Cortex of kidney (tissue), 1 donor: ENCODE measurements at places on chromosomes 6 and 20.

DNA sequence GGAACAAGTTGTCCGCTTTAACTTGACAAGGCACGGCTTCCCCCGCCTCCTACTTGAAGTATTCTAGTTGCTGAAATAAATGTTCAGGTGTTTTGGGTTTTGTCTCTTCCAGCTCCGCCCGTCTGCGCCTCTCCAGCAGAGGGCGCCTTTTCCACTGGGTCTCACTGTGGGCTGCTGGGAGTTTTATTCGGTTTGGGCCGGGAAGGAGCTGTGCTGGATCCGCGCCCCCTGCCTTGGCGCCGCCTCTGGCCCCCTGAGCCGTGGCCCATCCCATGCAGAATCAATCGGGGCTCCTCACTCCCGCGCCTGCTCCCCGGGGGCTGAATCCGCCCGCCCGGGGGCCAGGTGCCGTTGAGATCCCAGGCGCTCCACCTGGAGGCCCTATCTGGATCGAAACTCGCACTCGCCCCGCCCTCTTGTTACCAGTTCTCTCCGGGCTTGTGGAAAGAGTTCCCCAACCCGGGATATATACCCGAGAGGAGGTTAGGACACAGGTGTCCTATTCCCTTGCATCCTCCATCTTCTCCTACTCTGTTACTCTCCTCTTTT, 51.0 kb upstream of the TCF21 start:
- DNase-seq = no peak

GRCh38 chr6:165676435-165677068, 13.5 kb upstream of the PDE10A start:
- DNase-seq = no peak

DNA sequence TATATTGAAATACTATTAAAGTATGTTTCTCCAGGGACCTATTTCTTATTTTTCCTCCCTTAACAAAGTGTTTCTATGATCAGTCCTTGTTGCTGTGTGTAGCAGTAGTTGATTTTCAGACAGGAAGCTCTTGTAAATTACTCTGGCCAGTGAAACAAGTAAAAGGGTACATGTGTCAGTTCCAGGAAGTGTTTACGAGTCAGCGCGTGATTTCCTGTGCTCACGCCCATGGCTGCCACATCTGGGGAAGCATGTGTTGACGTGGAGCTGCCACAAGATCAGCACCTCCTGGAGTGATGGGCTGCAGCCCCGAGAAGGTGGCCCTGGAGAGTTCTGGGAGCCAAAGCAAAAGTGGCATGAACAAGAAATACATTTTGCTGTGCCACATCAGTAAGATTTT, 38.6 kb upstream of the GGTLC1 start:
- no peak for DNase-seq

- no peak for DNase-seq
Observed at GRCh38 chr6:147787417-147787816, 278.9 kb downstream of the SAMD5 start.

GRCh38 chr6:125310994-125311649, 9.4 kb upstream of the HDDC2 start:
- DNase-seq = no peak

GRCh38 chr6:18931086-18931485, 543.9 kb downstream of the RNF144B start:
- no peak for DNase-seq

DNA sequence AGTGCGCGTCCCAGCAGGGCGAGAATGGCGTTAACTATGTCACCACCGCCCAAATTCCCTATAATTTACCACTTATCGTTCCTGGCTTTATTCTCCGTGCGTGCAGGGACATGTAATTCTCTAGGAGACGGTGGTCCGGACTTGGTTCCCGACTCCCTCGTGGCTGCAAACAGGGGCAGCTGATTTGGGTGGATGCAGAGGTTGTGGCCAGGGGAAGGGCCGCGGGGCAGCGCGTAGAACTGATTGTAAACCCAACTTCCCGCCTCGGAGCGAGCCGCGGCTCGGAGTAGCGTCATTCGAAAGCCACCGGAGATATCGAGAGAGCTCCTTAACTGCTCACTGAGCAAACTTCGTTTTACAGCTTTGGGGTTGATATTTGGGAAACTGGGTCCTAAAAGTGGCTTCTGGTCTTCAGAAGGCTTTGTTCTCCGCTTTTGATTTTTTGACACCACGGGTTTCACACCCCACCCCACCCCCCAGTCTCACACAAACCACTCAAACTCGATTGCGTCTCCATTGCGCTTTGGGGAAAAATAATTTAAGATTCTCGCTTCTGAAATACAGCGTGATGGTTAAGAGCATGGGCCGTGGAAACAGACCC, 17.5 kb upstream of the ZSCAN9 start:
- DNase-seq = no peak

- DNase-seq = no peak
Observed at GRCh38 chr6:20402342-20403069, 827 bp downstream of the E2F3 start.
